ENCODE measurements at places on chromosomes 7 and 10. TPM values are rescaled to one million over a fixed set of nuclear protein-coding genes. Genes with fewer than 3 reads are reported as not detected.

DNA sequence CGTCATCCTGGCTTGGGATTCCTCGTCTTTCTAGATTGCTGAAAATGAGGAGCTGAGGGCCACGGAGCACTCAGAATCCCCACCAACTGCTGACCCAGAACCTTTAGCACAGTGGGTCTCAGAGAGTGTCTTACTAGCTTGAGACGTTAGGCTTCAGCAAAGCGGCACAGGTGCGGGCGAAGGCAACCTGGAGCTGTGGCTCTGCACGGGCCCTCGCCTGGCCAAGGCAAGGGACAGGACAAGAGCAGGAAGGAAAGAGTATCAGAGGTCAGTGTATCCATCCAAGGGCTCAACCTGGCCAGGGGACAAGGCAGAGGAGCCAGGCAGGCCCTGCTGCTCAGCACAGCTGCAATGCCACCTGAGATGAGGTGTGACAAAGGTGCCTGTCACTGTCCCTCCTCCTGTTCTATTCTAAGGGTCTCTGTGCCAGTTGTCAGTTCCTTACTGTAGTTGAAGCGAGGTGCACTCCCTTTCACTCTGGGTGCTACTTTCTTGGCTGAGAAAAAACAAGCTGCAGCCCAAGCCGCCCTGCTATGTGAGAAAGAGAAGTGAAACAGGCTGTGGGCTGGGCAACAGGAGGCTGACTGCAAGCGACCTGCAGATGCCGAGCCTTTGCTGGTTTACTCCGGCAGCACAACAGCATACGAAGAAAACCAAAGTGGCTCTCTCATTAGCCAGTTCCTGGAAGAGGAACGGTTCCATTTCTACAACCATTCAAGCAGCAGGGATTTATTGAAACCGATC, 33.3 kb upstream of the KDM7A start:
- DNase-seq, result no peak
- no peak overlapping the region for H3K27ac ChIP-seq
- H3K36me3 ChIP-seq, result no peaks in the 10 kb centered on the region
- H3K27me3 ChIP-seq, result peaks cover 57% of the 10 kb centered on the region
- no peaks in the 10 kb centered on the region for H3K4me1 ChIP-seq

- H3K36me3 ChIP-seq, result no peaks in the 10 kb centered on the region
- H3K4me3 ChIP-seq, result no peak overlapping the region
- H3K4me1 ChIP-seq, result no peaks in the 10 kb centered on the region
Observed at GRCh38 chr7:37357637-37357996, 91.0 kb downstream of the ELMO1 start.

- DNase-seq, result no peak
- H3K4me3 ChIP-seq, result no peak overlapping the region
- H3K36me3 ChIP-seq, result no peaks in the 10 kb centered on the region
- no peak overlapping the region for H3K27ac ChIP-seq
Observed at GRCh38 chr10:90407131-90407530, 450.7 kb downstream of the HTR7 start.

TFAM gene
- total RNA-seq, result 91.8 TPM
